HT-29 (cell line): ENCODE measurements at places on chromosomes 4 and X.

DNA sequence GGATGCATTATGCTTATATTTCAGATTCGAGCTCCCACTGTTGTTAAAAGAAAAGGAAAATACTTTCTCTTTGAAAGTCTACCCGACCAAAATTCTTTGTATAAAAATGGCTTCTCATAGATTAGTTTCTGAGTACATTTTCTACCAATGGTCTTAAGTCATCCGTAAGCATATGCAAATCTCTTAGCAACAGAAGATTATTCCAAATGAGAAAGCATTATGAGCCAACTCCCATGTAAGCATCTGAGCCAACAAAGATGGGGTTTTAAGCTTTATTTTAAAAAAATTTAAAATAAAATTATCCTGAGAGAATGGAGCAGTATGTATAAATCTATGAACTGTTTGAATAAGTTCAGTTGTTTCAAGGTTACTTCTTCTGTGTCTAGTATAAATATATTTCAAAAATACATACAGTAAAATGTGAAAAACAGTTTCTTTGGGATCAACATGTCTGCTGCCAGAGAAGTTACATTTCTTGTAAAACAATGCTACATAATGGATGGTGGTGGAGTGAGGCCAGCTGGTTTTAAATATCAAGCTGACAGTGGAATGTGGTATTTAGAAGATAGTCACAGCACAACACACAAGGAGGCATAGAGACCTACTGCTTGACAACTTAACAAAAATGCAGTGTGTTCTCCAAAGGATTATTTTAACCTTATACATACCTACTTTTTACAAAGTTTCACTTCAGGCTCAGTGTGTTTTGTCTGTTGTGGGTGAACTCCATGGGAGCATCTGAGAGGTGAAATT lies 199.5 kb upstream of the DIPK2B start:
- no peak for DNase-seq

GRCh38 chr4:102259081-102259480 lies 86.2 kb downstream of the SLC39A8 start:
- no peak for DNase-seq

DNA sequence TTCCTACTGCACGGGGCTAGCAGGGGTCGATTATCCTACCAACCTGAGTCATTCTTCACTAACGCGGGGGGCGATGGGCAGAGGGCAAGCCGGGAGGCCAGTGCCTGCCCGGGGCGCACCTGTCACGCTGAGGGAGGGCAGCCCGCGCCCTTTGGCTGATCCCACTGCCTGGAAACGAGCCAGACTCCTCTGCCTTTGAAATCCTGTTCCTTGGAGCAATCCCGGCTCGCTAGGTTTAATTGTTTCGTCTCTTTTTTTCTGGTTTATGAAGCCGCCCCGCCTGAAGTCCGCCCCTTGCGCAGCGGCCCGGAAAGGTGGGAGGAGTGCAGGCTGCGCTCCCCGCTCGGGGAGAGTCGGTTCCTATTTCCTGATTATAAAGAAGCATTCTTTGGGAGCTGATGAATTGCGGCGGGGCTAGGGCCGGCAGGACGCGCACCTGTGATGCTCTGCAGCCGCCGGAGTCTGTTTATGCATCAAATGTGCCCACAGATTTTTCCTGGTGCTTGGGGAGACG lies 484.2 kb downstream of the BCOR start:
- DNase-seq: peak; percentile 74

DNA sequence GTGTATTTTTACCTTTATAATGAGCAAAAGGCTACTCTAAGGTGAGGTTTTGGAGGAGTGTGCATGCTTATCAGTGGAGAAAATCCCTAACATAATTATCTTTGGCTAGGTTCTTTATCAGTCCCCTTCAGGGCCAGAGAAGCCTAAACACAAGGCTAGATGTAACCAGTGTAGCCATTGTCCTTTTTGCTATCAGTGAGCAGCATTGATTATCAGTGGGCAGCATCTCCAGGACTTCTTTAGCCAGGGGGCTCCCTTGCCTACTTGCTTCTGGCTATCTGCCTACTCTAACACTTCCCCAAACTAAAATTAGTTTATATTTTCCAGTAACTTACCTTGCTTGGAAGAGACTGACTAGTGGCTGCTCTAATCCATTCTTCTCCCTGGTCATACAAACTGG lies 595.6 kb downstream of the TRAM1L1 start:
- DNase-seq: no peak

DNA sequence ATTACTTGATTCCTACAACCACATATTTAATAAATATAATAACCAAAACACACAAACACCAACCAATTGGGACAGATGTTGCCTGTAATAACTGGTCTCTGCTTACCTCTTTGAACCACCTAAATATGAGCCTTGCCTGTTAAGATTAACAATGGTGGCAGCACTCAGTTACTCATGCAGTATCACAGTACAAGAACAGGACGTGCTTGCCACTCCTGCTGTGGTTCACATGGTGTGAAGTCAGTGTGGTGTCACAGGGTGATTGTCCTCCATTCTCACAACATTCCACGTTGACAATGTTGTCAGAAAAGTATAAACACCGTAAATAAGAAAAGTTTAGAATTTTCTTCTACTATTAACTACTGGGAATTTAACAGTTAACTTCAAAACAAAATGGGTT lies 365.0 kb downstream of the PPP3CA start:
- no peak for DNase-seq

- peak; percentile 5 for DNase-seq
Observed at GRCh38 chr4:79652232-79652631, 244.2 kb upstream of the GK2 start.

- DNase-seq: no peak
Observed at GRCh38 chrX:148448686-148449085, 51.7 kb upstream of the AFF2 start.

DNA sequence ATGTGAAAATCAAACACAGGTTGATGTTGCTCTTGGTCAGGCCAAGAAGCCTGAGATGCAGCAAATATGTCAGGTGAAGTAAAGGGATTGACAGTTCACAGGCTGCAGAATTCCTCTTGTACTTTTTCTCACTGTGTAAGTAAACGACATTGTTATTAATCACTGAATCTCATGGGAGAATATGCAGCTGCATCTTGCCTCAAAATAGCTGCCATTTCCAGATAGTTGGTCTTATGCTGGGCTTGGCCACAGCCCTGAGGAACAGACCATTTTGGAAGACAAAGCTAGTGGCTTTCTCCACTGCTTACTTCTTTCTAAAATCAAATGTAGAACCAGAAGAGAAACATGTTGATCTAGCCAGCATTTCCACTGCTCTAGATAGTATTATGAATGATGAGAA lies 403.4 kb upstream of the NR3C2 start:
- DNase-seq: no peak

DNA sequence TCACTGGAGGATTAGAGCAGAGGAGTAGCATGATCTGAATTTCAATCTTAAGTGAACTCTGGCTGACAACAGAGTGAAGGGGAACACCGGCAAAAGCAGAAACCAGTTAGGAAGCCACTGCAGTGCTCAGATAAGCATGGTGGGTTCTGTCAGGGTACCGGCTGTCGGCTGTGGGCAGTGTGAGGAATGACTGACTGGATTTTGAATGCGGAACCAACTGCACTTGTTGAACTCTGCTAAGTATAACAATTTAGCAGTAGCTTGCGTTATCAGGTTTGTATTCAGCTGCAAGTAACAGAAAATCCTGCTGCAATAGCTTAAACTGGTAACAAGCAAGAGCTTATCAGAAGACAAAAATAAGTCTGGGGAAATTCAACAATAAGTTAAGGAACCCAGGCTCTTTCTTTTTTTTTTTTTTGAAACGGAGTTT lies 5.2 kb downstream of the HTT start:
- no peak for DNase-seq

DNA sequence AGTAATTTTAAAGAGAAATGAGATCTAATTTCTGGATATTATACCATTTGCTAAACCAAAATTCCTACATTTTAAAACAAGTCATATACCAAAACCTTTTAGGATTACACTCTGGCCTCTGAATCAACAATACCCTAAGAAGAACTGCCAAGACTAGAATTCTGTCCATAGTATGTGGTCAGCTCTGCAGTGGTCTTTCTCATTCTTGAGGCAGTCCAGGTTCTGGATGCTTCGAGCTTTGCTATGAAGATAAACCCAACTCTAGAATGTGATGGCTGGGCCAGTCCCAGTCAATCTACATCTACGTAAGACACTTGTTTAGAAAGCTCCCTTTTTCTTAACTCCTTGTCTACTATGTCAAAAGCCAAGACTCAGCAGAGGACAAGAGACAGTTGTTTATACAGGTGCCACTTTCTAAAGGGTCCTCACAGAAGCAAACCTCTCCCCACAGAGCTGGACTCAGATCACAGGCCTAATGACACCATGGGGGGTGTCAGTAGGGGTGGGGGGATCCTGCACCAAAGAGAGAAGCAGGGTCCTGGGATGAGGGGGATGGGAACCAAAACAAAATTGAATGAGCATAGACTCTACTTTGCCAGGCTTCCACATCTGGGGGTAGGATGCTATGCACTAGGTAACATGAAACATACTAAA lies 63.2 kb downstream of the SH3RF1 start:
- no peak for DNase-seq
